Peyer's patch (tissue), 4 donors: ENCODE measurements at places on chromosomes 5 and 9.
A peak's percentile ranks its signal among the peaks of the same experiment; 100 is the strongest.

DNA sequence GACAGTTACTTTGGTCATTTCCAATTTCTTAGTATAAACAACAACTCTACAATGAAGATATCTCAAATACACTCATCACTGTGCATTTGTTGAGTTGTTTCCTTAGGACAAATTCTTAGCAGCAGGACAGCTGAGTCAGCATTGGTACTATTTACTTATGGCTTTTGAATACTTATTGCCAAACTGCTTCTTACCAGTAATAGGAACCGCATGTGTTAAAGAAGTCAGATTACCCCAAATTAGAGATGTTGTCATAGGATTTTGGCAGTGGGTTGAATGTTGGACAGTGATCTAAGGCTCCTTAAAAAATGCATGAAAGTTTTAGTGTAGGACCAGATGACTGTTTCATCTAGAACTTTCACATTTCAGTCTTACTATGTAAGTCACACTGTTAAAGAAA, 280.1 kb upstream of the DMRT1 start:
- no peak for DNase-seq

GRCh38 chr9:88646539-88647300, 111.7 kb downstream of the NXNL2 start:
- DNase-seq: no peak

GRCh38 chr5:158511454-158511853, 588.3 kb downstream of the EBF1 start:
- DNase-seq: peak; percentile 80

GRCh38 chr5:144876990-144877389, 706.3 kb downstream of the KCTD16 start:
- DNase-seq: no peak

DNA sequence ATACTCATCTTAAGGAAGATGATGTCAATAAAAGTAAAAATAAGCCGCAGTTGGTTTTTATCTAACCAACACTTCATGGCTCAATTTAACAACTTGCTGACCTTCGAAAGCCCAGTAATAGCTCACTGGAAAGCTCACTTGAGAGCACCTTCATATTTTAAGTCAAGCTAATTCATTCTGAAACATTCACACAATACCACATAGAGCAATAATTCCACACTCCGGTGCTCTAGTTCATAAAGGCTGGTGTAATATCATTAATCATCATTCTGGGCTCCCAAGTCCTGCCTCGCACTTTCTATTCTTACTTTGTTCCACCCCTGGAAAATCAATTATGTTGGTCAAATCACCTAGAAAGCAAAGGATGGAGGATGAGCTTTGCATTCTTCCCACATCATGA, 74.4 kb downstream of the ELAVL2 start:
- DNase-seq: no peak

DNA sequence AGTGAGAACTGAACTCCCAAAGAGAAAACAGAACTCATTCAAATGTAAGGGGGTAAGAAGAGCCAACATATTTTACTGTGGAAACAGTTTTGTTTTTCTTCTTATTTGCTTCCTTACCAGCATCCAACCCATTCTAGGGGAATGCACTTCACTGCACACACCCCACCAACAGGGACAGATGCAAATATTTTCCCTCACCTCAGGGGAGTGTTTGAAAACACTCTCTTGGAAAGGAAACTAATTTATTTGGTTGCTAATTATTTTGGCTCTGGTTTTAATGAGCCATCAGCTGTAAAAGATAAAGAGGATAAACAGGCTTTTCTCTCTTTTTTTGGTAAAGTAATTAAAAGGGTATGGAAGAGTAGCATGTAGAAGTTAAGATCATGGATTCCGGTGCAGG, 413.4 kb downstream of the MAN2A1 start:
- DNase-seq: no peak
